Spinal cord (tissue), 10 donors: ENCODE measurements at places on chromosomes 6 and 20. TPM values are rescaled to one million over a fixed set of nuclear protein-coding genes. Genes with fewer than 3 reads are reported as not detected.
A peak's percentile ranks its signal among the peaks of the same experiment; 100 is the strongest.

- DNase-seq: no peak
These were observed 123.9 kb upstream of the BACH2 start for GRCh38 chr6:90420500-90420899.

The SLC17A2 gene
- total RNA-seq: not detected

- no peak for DNase-seq
These were observed 631 bp downstream of the MDGA1 start for GRCh38 chr6:37696841-37697662.

DNA sequence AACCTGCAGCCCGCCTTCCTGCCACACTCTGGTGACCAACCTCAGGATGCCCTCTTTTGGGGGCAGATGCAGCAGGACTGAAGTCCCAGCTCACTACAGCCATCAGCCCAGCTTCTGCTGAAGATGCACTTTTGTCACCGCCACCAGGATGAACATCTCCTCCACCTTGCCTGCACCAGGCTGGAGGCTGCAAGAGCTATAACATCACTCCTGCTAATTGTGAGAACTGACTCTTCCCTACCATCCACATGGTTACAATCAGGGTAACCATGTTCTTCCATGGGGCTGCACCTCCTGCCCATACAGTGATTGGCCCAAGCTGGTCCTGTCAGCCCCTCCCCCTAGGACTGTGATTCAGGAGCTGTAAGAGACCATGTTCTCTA lies 2.0 kb upstream of the ACTL10 start:
- DNase-seq: no peak

The RPS18 gene
- 3,565 TPM for total RNA-seq

The POU5F1 gene
- 0.59 TPM for total RNA-seq

- DNase-seq: no peak
These were observed 194.9 kb upstream of the ZNF184 start for GRCh38 chr6:27667657-27668441.

DNA sequence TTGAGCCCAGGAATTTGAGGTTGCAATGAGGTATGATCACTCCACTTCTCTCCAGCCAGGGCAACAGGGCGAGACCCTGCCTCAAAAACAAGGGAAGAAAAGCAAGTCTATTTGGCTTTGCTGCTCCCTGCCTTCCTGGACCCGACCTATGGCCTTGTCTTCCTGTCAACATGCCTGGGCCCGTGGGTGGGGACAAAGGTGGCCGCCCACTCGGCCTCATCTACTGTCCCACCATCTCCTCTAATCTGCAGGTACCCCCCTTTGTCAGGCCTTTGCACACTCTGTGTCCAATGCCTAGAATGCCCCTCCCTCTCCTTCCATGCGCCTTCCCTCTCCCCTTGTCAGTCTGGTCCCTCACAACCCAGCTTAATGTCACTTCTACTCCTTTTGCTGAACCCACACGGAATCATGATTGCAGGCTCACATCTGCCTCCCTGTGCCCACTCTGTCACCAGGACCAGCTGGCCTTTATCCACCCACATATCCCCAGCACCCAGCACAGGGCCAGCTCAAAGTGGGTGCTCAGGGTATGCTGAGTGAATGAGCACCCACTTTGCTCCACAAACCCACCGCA lies 40.3 kb downstream of the MDFI start:
- DNase-seq: no peak

The ADAM33 gene
- total RNA-seq: 45.9 TPM

- DNase-seq: no peak
These were observed 29.4 kb downstream of the TRAF3IP2 start for GRCh38 chr6:111576291-111576690.

The HLA-G gene
- total RNA-seq: not detected

GRCh38 chr6:8059129-8059528 lies 5.1 kb downstream of the BLOC1S5 start:
- peak; percentile 75 for DNase-seq

The SEMG1 gene
- not detected for total RNA-seq

The TREML2 gene
- total RNA-seq: 0.40 TPM

The XKR7 gene
- 1.8 TPM for total RNA-seq

GRCh38 chr20:59779656-59780380 lies 153.6 kb downstream of the SYCP2 start:
- no peak for DNase-seq

DNA sequence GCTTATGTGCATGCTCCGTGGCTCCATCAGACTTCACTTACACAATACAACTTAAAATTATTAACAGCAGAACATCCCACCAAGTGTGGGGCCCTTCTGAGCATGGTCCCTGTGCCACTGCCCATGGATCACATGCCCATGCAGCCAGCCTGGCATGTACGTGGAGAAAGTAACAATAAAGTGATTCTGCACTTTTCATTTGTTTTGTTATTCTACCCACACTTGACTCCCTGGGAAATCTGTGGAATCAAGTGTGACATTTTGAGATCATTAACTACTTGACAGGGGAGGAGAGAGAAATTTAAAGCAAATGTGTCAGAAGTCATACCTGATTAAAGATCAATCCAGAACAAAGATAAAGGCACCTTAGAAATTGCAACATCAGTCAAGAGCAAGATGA lies 112.0 kb downstream of the ISM1 start:
- no peak for DNase-seq

The NRN1 gene
- 27.4 TPM for total RNA-seq

The MYB gene
- 3.9 TPM for total RNA-seq

The BTN1A1 gene
- total RNA-seq: 0.11 TPM

The OXT gene
- total RNA-seq: 0.33 TPM
